ENCODE measurements at places on chromosomes 3 and 15.

- no peak for DNase-seq
Measured at GRCh38 chr3:102447272-102447671, 12.5 kb downstream of the ZPLD1 start.

DNA sequence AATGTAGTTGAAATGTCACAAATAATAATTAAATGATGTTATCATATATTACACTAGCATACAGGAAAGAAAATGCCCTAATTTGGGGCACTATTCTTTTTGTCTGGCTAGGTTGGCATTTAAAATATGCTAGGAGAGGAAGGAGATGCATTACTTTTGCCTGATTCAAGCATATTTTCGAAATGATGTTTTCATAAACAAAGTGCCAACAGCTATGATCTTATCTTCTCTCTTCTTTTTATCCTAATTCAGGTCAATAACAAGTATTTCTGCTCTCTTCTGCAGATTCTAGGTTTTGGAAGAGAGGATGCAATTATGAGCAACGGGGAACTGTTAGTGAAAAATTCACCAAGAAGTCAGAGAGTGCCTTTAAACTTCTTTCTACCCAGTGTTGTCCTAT, 55.8 kb upstream of the NR2F2 start:
- DNase-seq = no peak

DNA sequence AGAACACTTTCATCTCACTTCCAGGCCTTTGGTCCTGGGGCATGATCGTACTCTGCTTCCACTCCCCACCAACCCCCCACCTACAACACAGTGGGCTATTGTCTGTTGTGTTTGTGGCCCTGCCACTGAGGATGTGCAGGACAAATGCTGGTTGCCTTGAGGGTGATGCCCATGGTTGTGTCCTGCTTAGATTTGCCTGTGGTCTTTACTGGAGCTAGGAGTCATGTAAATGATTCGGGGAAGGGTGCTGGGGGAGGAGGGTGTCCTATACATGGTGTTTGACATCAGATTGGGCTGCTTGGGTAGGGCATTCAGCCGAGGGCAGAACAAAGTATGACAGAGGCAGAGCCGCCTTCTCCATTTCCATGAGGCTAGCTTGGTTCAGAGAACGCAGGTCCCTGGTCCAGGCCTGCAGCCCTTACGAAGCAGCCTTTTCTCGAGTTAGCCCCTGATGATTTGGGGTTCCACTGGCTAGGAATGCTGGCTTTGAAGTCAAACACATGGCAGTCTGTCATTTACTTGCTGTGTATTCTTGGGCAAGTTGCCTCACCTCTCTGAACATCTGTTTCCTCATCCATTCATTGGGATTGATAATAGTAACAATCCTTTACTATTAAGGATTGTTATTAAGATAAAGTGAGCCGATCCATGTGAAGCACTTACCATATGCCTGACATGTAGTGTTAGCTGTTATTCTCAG, 6.9 kb downstream of the CORO2B start:
- no peak for DNase-seq

- no peak for DNase-seq
Measured at GRCh38 chr15:80608688-80609087, 86.4 kb upstream of the ABHD17C start.

GRCh38 chr3:181728470-181729340, 17.0 kb downstream of the SOX2 start:
- no peak for DNase-seq

DNA sequence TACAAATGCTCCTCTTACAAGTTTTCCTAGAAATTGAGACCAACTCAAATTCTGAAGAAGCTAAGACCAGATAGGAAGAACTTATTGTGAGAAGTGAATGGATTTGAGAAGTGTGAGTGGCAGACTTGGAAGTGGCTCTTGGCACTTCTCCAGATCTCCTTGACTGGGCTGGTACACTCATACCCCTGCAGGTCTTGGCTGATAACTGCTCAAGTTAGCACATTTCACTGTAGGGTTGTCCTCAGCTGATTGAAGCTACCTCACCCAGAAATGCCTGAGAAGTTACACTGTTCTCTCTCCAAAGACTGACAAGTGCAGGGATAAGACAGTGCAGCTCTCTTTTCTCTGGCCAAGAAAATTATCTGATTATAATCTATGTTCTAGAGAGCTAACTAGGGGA, 16.5 kb upstream of the CLDN1 start:
- no peak for DNase-seq

- no peak for DNase-seq
Measured at GRCh38 chr3:23726811-23727548, 78.8 kb upstream of the UBE2E1 start.

- DNase-seq = peak; percentile 63
Measured at GRCh38 chr15:82045179-82045891, 483 bp downstream of the MEX3B start.

DNA sequence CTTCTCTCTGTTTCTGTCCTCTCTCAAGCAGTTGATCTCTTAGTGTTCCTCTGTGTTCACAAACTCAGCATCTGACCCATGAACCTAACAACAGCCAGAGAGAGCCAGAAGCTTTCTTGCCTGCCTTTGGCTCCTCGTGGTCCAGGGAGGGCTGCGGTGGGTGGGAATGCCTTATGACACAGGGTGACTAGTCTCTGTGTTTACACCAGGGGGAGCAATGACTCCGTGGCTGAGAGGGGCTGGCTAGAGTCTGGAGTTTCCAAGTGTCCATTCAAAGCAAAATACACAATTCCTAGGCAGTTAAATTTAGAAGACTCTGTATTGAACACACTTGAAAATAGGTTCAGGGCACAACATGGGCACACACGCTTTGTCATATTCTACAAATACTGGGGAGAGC, 370.0 kb upstream of the FRG2C start:
- DNase-seq = peak; percentile 18

- DNase-seq = no peak
Measured at GRCh38 chr3:190595807-190596206, 81.9 kb downstream of the IL1RAP start.
